ENCODE measurements at places on chromosomes 6 and 20.
A peak's percentile ranks its signal among the peaks of the same experiment; 100 is the strongest.

DNA sequence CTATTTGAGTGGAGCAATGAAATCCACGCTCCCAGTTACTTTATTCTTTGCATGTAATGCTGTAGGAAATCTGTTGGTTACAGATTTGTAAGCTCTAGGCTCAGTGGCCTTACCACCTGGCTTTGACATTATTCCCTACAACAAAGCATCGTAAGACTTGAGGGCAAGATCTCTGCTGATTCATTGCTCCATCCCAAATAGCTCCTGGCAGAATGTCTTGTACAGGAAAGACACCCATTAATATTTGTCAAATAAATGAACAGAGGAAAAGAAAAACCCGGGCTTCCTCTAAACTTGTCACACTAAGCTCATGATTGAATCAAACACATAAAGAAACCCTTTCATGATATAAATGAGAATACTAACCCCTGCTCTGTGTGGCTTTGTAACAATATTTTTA lies 357.5 kb upstream of the RNF217 start:
- DNase-seq: no peak

- DNase-seq: peak; percentile 27
Observed at GRCh38 chr20:41086402-41087324, 50.7 kb upstream of the PLCG1 start.

DNA sequence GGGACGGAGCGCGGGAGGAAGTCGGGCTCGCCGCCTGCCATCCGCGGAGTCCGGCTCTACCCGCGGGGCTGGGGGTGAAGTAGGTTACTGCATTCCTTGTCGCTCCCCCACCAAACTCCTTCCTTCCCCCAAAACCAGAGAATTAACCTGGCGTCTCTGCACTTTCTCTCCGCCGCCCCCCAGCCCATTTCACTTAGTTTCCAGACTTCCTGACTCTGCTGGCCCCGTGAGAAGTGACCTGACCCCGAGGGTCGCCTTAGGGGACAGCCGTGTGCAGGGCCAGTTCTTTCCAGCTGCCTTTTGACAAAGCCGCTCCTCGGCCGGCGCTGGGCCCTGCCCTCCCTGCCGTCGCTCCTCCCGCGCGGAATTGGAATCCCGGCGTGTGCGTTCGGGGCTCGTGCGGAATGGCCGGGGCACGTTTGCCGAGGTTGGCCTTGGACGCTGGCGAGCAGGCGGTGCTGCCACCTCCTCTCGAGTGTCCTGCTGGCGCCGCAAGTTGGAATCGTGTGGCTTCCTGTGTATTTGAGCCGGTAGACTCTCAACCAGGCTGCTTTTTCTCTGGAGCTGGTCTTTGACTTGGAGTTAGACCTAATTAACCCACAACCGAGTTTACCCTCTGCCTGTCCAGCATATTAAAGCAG lies 650 bp downstream of the DCBLD1 start:
- peak; percentile 21 for DNase-seq

GRCh38 chr6:111228094-111228493 lies 140.8 kb downstream of the SLC16A10 start:
- DNase-seq: no peak

DNA sequence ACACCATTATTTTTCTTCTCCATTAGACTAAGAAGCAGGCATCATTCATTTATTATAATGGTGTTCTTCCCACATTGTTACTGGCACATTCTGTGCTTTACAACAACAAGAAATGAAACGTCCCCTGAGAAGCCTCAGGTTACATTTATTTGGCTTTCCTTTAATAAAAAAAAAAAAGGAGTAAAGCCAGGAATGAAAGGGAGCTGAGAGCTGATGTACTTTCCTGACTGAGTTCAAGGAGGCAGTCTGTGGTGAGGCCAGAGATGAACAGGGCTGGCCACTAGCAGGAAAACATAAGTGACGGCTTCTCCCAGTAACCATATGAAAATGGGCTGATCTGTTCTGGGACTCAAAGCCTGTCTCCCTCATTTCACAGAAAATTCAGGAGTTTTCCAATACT lies 742.1 kb downstream of the MAFB start:
- DNase-seq: no peak

- peak; percentile 44 for DNase-seq
Observed at GRCh38 chr20:23995905-23996666, 7.5 kb upstream of the GGTLC1 start.

DNA sequence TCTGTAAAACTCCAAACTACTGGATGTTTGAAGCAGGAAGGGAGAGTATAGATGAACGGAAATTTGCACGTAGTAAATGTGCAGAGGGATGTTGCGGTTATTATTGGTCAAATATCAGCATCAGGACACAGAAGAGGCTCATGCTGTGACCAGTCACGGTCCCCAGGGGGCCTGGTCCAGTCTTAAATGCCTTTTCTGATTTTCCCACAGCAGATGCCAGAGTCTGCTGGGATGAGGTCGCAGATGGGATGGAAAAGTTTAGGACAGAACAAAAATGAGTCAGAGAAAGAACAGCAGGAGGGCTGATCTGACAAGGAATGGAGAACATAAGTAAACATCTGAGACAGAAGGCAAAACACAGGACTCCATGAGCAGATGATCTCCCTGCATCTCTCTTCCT lies 11.7 kb upstream of the SIRPG start:
- no peak for DNase-seq

GRCh38 chr6:103784117-103784516 lies 1075.6 kb downstream of the HACE1 start:
- no peak for DNase-seq

DNA sequence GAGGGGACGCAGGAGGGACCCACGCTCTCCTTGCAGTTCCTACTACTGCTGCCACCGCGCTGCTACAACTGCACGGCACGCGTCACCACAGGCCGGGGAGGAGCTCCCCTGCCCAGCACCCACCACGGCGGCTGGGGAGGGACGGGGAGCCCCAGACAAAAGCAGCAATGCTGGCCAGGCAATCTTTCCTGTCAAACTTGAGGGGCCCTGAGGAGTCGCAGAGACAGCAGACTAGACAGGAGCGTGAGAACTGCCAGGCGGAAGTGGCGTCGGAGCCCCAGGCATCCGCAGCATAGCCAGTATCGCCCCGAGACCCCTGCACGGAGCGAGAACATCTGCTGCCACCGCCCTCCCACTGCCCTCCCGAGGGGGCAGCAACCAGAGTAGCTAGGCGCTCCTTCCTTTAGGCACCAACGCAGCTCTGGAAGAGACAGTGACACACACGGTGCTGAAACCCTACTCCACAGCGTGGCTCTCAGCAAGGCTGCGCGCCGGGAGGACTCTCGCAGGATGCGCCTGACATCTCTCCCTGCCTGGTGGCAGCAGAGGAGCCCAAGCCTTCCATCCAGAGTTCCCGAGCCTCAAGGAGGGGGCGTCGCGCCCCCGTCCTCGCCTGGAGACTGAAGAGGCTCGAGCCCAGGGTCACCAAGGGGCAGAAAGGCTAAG lies 2.2 kb downstream of the TAF4 start:
- no peak for DNase-seq

- DNase-seq: no peak
Observed at GRCh38 chr6:147869201-147869600, 360.7 kb downstream of the SAMD5 start.

DNA sequence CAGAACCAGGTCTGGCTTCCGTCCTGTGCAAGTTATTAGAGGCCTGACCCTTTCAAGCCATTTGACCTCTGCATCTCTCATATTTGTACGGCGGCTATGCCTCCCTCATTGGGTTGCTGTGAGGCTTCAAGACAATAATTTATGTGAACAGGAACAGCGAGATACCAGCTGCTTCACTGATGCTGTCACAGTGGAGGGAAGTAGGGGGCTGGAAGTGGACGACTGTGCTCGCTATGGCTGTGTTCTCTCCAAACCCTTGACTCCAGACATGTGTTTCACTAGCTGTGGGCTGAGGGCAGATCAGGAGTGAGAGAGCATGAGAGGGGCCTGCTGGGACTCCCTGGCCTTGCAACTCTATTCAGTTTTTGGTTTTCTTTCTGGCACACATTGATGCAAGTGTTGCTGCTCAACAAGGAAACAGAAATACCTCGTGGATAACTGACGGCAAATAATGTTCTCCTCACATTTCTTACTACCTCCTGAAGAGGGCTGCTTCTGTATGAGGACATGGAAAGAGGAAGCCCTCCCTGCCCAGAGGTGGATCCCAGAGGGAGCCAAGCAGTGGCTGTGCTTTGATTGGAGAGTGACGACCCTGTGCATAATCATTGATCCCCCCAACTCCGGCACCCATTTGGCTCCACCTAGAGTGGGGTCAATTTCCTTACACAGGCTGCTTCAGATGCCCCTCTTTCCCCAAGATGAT lies 34.7 kb upstream of the SCP2D1 start:
- no peak for DNase-seq

DNA sequence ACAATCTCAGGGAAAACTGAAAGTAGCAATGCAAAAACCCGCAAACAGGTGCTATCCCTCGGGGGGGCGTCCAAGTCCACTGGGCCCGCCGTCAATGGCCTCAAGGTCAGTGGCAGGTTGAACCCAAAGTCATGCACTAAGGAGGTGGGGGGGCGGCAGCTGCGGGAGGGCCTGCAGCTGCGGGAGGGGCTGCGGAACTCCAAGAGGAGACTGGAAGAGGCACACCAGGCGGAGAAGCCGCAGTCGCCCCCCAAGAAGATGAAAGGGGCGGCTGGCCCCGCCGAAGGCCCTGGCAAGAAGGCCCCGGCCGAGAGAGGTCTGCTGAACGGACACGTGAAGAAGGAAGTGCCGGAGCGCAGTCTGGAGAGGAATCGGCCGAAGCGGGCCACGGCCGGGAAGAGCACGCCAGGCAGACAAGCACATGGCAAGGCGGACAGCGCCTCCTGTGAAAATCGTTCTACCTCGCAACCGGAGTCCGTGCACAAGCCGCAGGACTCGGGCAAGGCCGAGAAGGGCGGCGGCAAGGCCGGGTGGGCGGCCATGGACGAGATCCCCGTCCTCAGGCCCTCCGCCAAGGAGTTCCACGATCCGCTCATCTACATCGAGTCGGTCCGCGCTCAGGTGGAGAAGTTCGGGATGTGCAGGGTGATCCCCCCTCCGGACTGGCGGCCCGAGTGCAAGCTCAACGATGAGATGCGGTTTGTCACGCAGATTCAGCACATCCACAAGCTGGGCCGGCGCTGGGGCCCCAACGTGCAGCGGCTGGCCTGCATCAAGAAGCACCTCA lies 166.3 kb downstream of the DTNBP1 start:
- no peak for DNase-seq

- no peak for DNase-seq
Observed at GRCh38 chr6:2197984-2198383, 47.4 kb downstream of the GMDS start.

- no peak for DNase-seq
Observed at GRCh38 chr6:135657207-135657606, 159.7 kb upstream of the AHI1 start.

- DNase-seq: no peak
Observed at GRCh38 chr6:8047541-8048292, 16.5 kb downstream of the BLOC1S5 start.

DNA sequence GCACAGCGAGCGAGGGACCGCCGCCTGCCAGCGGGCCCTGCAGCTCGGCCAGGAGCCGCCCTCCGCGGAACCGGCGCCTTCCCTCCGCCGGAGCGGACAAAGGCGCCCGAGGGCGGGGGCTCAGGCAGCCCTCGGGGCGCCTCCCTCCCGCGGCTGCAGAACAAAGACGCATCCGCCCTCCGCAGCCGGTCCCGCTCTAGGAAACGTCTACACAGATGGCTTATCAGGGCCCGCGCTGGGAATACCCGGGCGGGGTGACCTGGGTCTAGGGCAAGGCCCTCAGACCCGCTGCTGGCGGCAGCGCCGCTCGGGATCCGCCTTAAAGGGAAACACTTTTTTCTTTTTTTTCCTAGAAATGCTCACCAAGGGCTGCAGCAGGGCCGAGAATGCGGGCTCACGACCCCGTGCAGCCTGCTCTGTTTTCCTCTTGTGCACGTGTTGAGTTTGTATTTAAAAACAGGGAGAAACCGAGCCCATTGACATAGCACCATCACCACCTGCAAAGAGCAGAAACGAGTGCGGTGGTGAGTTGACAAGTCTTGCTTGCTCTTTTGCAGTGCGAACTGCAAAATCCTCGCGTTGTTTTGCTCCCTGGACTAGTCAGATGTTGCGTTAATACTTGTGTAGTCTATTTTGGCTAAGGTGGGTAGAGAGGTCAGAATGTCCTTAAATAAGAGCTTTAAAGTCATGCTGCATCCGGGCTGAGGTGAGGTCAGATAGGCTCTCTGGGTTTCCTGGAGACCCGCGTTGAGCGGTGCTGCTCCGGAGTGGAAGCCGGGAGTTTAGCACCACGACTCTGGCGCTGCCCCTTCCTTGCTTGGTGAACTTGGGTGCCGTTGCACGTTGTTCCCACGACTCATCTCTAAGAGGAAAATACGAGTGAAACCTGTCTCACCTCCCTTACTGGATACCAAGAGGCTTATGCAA lies 1.1 kb upstream of the RPS6KA2 start:
- DNase-seq: peak; percentile 24

- no peak for DNase-seq
Observed at GRCh38 chr20:1266167-1266973, at the start of gene SNPH. Gene SNPH (plus strand): TSS chr20:1266294. CDS start chr20:1296240, 29,946 bp downstream.

GRCh38 chr6:20217324-20217855 lies 5.1 kb upstream of the MBOAT1 start:
- no peak for DNase-seq

- DNase-seq: peak; percentile 64
Observed at GRCh38 chr6:5030596-5031136, 26.8 kb upstream of the RPP40 start.

DNA sequence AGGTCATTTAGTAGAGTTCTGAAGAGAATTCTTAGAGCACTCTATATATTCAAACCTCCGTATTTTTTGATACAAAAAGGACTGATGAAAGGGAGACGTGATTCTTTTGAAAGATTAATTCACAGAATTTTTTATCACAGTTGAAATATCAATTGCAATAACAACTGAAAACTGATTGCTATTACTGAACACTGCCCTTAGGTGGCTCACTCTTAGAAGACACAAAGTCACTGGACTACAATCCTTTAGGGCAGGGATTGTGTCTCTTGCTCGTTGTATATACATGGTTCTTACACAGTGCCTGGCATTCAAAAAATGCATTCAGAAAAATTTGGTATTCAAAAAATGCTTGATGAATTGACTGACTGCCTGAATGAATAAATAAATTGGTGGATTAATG lies 17.1 kb upstream of the CALHM6 start:
- no peak for DNase-seq

- no peak for DNase-seq
Observed at GRCh38 chr6:142913511-142914047, 31.4 kb downstream of the HIVEP2 start.

DNA sequence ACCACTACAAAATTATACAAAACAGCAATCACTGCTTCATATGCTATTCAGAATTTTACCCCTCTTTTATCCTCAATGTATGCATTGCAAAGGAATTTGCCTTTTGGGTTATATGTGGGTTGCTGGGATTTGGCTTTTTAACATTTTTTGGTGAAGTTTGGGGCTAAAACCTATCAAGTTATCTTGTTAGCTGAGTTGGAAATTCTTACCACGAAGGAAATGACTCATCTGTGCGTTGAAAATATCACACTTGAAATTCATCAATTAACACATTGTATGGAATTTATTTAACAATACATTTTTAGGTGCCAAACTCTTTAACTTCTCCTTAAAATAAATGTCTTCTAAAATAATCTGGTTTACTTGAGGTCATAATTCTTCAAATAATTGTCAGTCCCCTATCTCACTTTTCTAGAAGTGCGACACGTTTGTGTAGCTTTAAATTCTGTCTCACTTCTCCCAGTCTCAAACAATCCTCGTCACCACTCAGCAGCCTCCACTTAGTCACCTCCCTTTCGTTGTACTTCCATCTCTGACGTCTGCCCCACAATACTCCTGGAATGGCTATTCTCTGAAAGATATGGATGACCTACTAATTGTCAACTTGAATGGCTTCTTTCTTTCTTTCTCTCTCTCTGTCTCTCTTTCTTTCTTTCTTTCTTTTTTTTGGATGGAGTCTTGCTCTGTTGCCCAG lies 88.5 kb downstream of the PHACTR1 start:
- no peak for DNase-seq

All from NCI-H1930 (cell line).